Activated T-cell treated with anti-CD3 and anti-CD28 coated beads for 1 hour (primary cell): ENCODE measurements at places on chromosomes 11 and 22.

- no peak for DNase-seq
Observed at GRCh38 chr11:134134167-134134566, 65.3 kb downstream of the JAM3 start.

GRCh38 chr11:3154001-3154599 is 11.0 kb downstream of the OSBPL5 start:
- no peak for DNase-seq

- DNase-seq, result no peak
Observed at GRCh38 chr11:120031612-120032600, 106.0 kb downstream of the TRIM29 start.

- no peak for DNase-seq
Observed at GRCh38 chr11:36748836-36749235, 150.8 kb upstream of the RAG2 start.

GRCh38 chr11:18056561-18057181 is 10.6 kb upstream of the TPH1 start:
- no peak for DNase-seq

- DNase-seq, result no peak
Observed at GRCh38 chr11:114187173-114187572, 109.0 kb upstream of the NNMT start.

- no peak for DNase-seq
Observed at GRCh38 chr11:97544431-97544830, 1154.6 kb downstream of the JRKL start.

GRCh38 chr11:131924001-131924400 is 553.6 kb downstream of the NTM start:
- no peak for DNase-seq

- no peak for DNase-seq
Observed at GRCh38 chr11:12674936-12675696, 895 bp downstream of the TEAD1 start.

- DNase-seq, result no peak
Observed at GRCh38 chr11:1377231-1377780, 12.4 kb upstream of the BRSK2 start.

GRCh38 chr22:39073981-39074380 is 3.1 kb upstream of the APOBEC3G start:
- DNase-seq, result no peak

GRCh38 chr11:12243486-12243885 is 133.1 kb downstream of the MICAL2 start:
- DNase-seq, result no peak

DNA sequence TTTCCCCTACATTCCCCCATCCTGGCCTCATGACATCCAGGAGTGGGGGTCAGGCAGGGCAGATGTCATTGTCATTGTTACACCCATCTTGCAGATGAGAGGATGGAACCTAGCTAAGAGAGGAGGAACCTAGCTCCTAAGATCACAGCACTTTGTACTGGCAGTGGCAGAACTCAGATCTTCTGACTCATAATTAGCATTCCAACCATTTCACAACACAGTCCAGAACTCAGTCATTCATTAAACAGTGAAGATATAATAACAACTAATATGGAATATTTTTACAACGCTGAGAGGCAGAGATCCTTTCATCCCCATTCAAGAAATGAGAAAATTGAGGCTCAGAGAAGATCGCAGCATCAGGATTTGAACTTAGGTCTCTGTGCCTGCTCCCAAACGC is 127.8 kb downstream of the CHST1 start:
- DNase-seq, result no peak

DNA sequence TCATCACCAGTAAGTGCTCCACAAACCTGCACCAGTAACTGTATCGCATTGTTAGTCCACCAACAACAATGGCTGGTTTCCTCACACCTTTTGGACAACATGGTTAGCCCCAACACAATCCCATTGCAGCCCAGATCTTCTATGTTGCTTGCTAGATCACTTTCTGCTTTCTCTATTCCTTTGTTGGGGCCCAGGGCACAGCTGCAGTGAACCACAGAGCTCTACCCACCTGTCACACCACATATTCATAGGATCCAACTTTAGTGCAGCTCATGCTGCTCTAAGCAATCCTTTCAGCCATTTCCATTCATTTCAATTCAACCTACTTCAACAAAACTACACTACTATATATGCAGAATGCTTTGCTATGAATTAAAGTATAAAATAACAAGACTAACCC is 364.3 kb downstream of the DCDC1 start:
- no peak for DNase-seq

GRCh38 chr11:70176940-70177689 is 26.0 kb upstream of the FADD start:
- peak; percentile 19 for DNase-seq

DNA sequence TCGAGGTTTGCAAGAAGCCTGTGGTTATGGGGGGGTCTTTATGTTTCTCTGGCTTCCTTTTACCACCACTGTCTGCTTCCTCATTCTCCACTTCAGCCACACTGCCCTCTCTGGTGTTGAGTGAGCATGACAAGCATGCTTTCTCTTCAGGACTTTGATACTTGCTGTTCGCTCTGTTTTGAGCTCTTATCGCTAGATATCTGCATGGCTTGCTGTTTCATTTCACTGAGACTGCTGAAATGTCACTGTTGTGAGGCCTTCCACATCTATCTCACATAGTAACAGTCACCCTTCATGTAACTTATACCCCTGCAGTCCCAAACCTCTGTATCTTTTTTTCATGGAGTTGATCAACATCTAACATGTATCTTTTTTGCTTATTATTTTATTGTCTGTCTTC is 59.8 kb downstream of the TMEM135 start:
- peak; percentile 7 for DNase-seq

- DNase-seq, result no peak
Observed at GRCh38 chr11:73229321-73229895, 11.3 kb downstream of the P2RY2 start.
